Activated gamma-delta T cell treated with anti-CD3 and anti-CD28 coated beads, Interleukin-2, amount 50 U/mL, for 16 hours (primary cell): ENCODE measurements at places on chromosomes 12 and 14.

- DNase-seq = no peak
Observed at GRCh38 chr12:42360747-42361403, 34.9 kb downstream of the PPHLN1 start.

GRCh38 chr12:55716582-55716957 is 724 bp downstream of the BLOC1S1 start:
- no peak for DNase-seq

- DNase-seq = no peak
Observed at GRCh38 chr14:91888641-91889476, 21.5 kb upstream of the TC2N start.

DNA sequence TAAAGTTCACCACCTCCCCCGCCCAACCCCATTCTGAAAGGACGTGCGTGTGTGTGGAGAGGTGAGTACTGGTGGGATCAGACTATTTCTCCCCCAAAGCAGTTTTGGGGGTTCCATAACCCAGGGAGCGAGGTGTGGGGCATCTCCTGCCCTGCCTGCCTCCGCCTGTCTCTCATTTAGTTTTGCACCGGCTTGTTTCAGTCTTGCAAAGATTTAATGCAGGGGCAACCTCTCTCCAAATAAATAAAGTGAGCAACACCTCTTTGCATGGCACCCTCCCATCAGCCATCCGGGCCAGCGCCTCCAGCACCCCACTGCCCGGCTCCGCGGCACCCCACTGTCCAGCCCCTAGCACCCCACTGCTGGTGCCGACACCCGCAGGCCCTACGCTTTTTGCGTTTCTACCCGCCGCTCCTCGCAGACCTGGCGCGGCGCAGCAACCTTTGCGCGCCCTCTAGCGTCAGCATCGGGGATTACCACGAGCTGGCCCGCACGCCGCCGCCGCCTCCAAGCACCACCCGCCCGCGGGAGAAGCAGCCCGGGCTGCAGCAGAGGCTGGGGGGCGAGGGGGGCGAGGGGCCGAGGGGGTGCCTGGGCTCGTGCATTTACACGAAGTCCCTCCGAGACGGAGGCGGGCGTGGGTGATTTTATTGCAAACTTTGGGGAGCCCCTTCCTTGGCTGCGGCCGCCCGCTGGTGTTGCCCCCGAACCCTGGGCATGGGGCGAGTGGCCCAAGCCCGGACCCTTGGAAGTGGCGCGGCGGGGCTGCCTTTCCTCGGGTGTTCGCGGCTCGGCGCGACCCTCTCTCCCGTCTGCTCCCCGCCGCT is 55.8 kb upstream of the VRK1 start:
- peak; percentile 64 for DNase-seq

DNA sequence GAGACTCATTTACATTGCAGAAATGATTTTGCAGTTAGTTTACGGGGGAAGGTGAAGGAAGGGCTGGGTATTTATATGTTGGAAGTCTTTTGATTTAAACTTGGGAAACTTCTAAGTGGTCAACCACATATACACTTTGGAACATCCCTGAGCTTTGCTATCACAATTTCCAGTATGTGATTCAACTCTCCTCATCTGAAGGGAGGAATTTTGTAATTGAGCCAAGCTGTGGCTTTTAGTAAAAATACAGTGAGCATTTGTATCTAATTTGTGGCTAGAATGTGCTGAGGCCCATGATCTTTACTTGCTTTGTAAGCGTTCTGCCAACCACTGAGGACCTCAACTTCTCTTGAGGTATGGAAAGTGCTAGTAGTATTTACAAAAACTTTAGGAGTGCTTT is 235.0 kb upstream of the PDZRN4 start:
- DNase-seq = no peak

GRCh38 chr14:31937730-31938346 is 139.3 kb upstream of the ARHGAP5 start:
- peak; percentile 15 for DNase-seq

GRCh38 chr12:115412831-115413230 is 728.9 kb upstream of the TBX3 start:
- no peak for DNase-seq

DNA sequence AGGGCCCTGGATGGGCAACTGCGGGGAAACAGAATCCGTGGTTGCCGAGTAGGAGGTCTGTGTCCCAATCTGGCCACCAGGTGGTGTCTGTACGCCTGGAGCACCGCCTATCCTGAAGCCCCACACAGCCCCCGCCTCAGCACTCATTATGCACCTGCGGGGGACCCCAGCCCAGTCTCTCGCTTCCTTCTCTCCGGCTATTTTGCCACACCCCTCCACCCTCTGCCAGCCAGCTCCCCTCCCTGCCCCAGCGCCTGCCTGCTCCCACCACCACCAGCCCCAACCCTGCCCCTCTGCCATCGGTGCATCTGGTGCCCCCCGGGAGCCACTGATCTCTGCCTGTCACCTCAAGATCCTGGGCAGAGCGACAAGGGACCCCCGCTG is 2.2 kb upstream of the NXPH4 start:
- DNase-seq = peak; percentile 55

DNA sequence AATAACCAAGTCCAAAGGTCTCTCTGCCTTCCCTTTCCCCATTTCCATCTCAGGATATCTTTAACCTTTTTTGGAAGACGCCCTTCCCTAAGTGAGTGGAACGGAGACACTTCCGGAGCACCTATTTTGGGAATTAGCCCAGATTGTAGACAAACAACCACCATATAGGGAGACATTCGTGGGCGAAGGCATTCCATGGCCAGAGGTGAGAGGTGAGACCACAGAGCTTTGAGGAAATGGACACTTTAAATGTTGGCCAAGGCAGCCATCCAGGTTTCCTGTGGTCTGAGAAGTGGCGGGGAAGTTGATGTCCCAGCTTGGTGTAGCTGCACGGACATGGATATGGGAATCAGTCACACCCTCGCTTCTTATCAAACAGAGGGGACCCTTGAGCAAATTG is 69.4 kb upstream of the BDKRB2 start:
- no peak for DNase-seq

- no peak for DNase-seq
Observed at GRCh38 chr12:54657105-54657607, 9.0 kb upstream of the DCD start.

GRCh38 chr12:56551070-56551469 is 29.4 kb downstream of the RBMS2 start:
- no peak for DNase-seq

DNA sequence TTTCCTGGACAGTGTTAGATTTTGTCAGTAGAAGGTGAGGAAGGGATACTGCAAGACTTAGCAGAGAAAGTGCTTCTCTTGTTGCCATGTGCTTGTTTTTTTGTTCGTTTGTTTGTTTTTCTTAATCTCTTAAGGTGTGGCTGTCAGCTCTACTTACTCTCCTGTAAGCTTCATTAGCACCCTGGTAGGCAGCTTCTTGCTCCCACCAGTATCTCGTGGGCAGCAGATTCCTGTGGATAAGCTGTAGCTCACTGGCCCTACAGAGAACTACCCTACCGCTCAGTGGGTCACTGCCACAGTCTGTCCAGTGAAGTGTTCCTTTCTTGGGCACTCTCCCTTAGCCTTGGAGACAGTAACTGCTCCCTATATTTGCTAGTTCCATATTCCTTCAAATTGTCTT is 30.1 kb downstream of the VRK1 start:
- no peak for DNase-seq

DNA sequence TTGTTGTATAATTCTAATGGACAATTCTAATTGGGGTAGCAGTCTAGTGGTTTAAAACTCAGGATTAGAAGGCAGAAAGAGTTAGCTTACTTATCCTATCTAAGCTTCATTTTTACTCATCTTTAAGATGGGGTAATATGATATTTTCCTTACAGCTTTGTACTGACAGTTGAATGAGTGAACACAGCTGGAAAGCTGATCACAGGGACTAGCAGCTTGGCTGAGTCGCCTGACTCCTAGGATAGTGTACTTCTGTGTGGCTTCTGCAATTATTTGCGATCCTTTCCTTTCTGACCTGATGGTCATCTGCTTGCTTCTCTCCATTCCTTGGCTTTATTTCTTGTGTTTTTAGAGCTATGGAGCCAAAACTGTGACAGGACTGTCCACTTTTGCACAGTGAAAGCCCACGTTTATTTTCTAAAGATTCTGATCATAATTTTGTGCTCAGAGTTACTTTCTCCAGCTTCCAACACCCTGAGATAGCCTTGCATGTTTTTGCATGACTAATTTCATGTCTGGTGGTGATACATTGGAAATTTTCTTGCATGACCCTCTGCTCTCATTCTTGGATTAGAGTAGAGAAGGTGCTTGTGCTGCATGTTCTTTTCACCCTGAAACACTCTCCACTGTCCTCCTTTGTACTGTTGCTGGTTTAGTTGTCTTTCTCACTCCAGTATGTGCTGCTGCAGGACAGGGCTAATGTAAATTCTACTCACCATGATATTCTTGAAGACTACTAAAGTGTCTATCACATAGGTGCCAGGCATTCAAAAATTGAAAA is 377.0 kb upstream of the ATP2B1 start:
- DNase-seq = no peak

DNA sequence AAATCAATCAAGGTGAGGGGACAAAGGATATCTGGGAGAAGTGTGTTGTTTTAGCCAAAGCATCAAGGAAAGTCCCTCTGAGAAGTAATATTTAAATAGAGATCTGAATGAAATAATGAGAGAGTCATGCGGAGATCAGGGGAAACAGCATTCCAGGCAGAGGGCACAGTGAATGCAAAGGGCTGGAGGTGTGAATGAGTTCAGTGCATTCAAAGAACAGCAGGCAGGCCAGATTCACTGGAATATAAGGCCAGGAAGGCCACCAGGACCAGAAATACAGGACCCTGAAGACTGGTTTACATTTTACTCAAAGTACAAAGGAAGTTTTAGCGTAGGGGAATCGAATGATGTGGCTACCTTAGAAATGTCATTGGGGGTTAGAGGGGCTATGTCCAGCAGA is 436.2 kb upstream of the TMEM132C start:
- DNase-seq = no peak

DNA sequence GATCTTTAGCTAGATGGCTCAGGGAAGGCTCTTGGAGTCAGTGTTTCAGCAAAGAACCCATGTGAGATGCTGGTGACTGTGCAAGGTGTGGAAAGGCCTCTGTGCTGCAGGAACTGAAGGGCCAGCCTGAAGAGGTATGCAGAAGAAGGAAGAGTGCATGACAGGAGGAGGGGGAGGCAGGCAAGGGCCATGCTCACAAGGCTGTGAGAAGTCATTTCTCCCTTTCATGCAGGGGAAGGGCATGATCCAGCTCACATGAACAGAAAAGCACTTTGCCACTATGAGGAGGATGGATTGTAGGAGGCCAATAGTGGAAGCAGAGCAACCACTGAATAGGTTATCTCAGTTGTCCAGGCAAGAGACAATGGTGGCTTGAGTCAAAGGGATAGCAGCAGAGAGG is 83.7 kb downstream of the SSPN start:
- no peak for DNase-seq

DNA sequence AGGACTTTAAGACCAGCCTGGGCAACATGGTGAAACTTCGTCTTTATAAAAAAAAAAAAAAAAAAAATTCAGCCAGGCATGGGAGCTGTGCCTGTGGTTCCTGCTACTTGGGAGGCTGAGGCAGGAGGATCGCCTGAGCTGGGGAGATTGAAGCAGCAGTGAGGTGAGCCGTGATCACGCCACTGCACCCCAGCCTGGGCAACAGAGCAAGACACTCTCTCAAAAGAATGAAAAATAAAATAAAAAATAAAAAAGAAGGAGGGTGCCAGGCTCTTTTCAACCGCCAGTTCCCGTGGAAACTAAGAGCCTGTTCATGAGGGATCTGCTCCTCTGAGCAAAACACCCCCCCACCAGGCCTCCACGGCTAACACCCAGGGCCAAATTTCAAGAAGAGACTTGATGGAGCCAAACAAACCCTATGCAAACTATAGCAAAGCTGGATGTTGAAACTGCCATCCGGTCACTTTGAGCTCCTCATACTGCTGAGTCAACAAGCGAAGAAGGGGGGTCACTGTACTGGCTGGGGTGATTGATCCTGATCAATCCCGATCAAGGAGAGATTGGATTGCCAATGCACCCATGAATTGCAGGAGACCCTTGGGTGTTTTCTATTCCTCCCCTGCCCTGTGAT is 23.4 kb downstream of the DLK1 start:
- DNase-seq = no peak

DNA sequence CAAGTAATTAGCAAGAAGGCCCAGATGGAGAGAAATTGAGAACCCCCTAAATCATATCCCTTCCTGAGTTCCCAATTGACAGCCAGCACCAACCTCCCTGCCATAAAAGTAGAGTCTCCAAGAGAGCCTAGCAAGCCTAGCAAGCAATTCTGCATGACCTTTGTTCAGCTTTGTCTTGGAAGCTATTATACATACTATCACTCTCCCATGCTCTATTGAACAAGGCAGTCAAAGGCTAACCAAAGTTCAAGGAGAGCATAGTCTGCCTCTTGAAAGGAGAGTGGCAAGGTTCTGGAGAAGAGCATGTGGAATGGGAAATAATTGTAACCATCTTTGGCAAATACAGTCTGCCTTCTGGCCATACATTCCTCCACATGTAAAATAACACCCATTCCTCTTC is 7.8 kb downstream of the ACOT4 start:
- DNase-seq = no peak

DNA sequence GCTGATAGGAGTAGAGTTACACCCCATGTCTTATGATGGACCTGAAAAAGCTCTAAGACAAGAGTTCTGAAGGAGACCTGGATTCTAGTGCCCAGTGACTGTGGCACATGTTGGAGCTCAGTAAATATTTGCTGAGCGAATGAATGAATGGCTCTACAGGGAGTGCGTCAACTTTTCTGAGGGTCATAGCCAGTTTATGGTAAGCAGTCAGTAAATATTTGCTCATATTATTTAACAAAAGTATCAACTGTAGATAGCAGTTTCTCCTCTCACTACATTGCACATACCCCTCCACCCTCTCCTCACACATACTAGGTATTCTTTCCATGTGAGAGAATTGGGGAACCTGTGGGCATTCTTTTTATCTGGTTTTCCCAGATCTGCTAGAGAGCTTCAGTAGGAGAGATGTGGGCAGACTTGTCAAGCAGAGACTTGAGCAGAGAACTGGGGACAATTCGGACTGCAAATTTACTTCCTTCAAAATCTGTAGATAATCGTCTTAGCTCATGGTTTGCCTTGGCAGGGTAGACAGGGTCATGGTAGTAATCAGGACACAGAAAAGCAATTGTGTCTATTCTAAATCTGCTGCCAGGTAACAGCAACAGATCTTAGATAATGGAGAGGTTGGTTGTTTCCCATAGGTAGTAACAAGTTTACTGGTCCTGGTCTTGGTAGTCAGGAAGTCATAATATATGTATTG is 5.7 kb downstream of the SLC4A8 start:
- DNase-seq = no peak

DNA sequence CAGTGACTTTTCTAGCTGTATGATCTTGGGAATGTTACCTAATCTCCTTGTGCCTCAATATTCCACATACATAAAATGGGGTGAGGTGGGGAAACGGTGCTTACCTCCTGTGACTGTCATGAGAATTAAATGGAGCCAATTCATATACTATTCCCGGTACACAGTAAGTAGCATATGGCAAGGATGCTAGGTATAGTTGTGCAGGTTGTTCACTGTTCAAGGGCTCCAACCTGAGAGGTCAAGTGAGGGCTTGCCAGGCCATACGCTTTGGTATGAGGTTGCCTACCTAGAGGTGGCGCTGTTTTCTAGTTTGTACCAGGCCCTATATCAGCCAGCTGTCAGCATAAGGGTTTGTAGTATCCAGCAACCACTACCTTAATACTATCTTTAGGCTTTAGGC is 3.6 kb upstream of the BATF start:
- no peak for DNase-seq
